ENCODE measurements at places on chromosomes 16 and 17. TPM values are rescaled to one million over a fixed set of nuclear protein-coding genes. Genes with fewer than 3 reads are reported as not detected.

The CCDC78 gene
- 2.4 TPM for total RNA-seq

The GFAP gene
- total RNA-seq, result not detected

The GNG13 gene
- total RNA-seq, result not detected

The C16orf89 gene
- total RNA-seq, result not detected

- DNase-seq, result no peak
Observed at GRCh38 chr16:78669994-78670393, 570.5 kb downstream of the WWOX start.

GRCh38 chr17:29722411-29723198 is 99.9 kb upstream of the CORO6 start:
- DNase-seq, result peak; percentile 38

GRCh38 chr16:13153696-13154095 is 252.3 kb downstream of the SHISA9 start:
- DNase-seq, result no peak

DNA sequence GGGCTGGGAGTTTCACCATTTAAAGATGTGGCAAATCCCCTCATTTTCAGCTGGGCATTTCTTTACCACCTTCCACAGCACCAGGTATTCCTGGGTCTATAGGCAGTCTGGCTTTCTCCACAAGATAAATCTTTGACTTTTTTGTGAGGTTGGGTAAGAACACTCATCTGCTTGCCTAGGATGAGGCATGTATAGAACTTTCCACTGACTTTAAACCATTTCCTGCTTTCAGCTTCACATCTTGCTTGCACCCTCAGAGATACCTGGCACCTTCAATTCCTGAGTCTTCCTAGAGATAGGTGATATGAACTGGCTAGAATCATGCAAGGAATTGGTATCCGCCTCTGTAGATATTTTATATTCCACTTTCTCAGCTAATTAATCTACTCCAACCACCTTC is 27.9 kb downstream of the SMURF2 start:
- DNase-seq, result no peak

All from activated CD4-positive, alpha-beta T cell treated with anti-CD3 and anti-CD28 coated beads for 36 hours (primary cell).